Muscle of arm (tissue), 14 donors: ENCODE measurements at places on chromosomes 16 and 17. TPM values are rescaled to one million over a fixed set of nuclear protein-coding genes. Genes with fewer than 3 reads are reported as not detected.

DNA sequence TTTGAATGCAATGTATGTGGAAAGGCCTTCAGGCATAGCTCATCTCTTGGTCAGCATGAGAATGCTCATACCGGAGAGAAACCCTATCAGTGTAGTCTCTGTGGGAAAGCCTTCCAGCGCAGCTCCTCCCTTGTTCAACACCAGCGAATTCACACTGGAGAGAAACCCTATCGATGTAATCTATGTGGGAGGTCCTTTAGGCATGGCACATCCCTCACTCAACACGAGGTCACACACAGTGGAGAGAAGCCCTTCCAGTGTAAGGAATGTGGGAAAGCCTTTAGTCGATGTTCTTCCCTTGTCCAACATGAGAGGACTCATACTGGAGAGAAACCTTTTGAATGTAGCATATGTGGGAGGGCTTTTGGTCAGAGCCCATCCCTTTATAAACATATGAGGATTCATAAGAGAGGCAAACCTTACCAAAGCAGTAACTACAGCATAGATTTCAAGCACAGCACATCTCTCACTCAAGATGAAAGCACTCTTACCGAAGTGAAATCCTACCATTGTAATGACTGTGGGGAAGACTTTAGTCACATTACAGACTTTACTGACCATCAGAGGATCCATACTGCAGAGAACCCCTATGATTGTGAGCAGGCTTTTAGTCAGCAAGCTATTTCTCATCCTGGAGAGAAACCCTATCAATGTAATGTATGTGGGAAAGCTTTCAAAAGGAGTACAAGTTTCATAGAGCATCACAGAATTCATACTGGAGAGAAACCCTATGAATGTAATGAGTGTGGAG is 24.7 kb downstream of the ZFP90 start:
- no peak for DNase-seq

DNA sequence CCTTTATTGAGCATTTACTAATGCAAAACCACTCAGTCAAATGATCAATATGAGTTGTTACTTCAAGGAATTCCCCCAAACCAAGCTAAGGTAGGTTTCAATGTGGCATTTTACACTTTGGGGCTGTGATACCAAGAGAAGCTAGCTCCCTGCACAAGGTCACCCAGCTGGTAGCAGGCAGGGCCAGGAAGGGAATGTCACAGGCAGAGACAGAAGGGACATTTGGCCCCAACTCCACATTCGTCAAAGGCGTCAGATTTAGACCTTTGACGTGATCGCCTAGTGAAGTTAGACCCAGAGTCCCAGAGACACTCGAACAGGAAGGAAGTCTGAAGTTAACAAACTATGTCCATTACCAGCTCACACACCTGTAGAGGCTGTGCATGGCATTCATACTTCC is 5.5 kb upstream of the SMG1 start:
- no peak for DNase-seq

- DNase-seq, result no peak
Measured at GRCh38 chr17:2796164-2797125, at the start of gene RAP1GAP2. Gene RAP1GAP2, plus strand, starts transcription at chr17:2796438. Its CDS starts 90 bp downstream, at chr17:2796528.

DNA sequence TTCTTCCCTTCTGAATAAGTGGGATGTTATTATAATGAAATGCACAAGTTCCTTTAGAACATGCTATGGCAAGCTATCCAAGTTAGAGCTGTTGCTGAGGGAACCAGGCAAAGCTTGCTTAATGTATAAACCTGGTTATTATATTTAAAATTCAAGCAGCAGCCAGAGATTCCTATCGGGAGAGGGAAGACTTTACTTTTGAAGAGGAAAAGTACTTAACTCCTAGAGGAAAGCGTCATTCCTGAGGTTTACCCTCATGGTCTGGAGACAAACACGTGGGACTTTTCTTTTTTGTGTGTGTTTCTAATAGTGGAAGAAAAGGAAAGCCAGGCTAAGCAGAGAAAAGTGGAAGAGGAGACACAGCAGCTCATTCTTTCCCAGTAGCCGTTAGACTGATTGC is 39.9 kb upstream of the MYH10 start:
- peak; percentile 70 for DNase-seq

Gene CEP20
- polyA plus RNA-seq, result 33.7 TPM
